Cortex of kidney (tissue), 1 donor: ENCODE measurements at places on chromosomes 1 and 21.

- DNase-seq, result no peak
Measured at GRCh38 chr1:153386500-153386901, 4.4 kb downstream of the S100A8 start.

DNA sequence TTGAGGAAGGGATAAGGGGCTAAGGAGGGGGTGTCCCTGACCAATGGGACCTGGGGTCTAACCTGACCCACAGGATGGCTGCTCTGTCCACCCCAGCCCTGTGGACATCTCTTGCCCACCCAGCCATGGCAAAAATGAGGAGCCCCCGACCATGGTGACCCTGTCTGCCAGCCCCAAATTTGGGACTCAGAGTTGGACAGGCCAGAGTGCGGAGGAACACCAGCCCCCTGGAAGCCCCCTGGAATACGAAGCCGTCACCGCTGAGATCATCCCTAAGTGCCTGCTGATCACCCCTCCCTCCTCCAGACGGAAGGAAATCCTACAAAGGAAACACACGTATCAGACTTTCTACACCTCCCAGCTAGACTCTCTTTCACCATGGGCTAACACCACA is 119.3 kb downstream of the SIK1 start:
- DNase-seq, result no peak

DNA sequence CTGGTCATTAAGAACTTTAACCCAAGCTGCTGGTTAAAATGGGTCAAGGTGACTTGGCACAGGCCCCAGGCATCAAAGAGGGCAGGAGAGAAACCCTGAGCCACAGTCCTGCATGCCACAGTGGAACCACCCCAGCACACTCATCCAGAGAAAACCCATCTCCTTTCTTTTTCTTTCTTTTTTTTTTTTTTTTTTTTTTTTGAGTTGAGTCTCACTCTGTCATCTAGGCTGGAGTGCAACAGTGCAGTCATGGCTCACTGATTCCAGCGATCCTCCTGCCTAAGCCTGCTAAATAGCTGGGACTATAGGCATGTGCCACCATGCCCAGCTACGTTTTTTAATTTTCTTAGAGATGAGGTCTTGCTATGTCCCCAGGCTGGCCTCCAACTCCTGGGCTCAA is 109.2 kb upstream of the RAB4A start:
- no peak for DNase-seq

- DNase-seq, result no peak
Measured at GRCh38 chr1:177799746-177800145, 170.1 kb downstream of the SEC16B start.

DNA sequence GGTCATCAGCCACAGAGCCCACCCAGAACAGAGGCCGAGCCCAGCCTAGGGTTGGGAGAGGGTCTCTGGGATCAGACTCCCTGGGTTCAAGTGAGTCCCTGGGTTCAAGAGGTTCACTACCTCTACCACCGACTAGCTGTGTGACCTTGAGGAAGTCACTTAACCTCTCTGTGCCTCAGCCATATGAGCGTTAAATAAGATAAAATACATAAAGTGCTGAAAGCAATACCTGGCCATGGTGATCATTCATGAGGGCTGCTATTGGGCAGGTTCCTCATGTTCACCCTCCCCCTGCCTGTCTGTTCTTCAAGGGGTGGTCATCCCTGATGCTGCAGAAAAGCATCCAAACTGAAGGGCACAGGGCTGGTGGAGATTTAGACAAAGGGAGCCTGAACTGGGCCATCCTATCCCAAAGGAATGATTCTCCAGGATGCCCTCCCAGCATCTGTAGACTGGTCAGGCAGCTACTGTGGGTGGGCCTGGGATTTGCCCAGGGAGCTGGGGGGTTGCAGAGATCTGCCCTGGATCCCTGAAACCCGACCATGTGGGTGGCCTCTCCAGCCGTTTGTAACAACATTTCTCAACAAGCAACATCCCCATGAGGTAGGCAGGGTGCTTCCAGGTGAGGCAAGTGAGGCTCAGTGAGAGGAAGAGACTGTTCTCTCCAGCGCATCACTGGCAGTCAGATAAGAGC is 196.6 kb downstream of the MATN1 start:
- no peak for DNase-seq

- no peak for DNase-seq
Measured at GRCh38 chr1:109295712-109296415, 10.9 kb downstream of the MYBPHL start.

- no peak for DNase-seq
Measured at GRCh38 chr1:24189528-24189927, 2.4 kb upstream of the IFNLR1 start.

GRCh38 chr1:64172458-64172983 is 30.9 kb upstream of the UBE2U start:
- no peak for DNase-seq

GRCh38 chr1:179129702-179130473 is 48.0 kb downstream of the TOR3A start:
- DNase-seq, result no peak

GRCh38 chr1:165259236-165259635 is 97.3 kb downstream of the LMX1A start:
- no peak for DNase-seq

DNA sequence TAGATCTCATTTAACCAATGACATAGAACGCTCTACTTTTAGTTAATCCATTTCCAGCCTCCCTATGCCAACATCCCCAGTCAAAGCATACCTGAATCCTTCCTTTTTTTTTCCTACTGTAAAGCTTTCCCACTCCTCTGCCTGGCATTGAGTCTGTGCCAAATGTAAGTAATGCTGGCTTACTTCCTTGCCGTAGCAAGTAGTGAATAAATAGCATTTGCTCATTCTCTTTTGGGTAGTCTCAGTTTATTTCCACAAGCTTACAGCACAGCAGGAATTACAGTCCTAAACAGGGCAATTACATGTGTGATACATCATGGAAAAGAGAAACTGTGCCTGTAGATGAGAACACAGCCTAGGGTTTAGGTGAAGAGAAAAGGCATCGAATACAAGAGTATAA is 352.6 kb upstream of the NEGR1 start:
- DNase-seq, result no peak

GRCh38 chr1:180150982-180151381 is 3.7 kb upstream of the QSOX1 start:
- no peak for DNase-seq

- DNase-seq, result no peak
Measured at GRCh38 chr1:201361652-201362504, 15.6 kb downstream of the TNNT2 start.

- DNase-seq, result no peak
Measured at GRCh38 chr1:116855191-116855619, 54.5 kb upstream of the PTGFRN start.

GRCh38 chr1:230381585-230381984 is 44.5 kb downstream of the PGBD5 start:
- DNase-seq, result no peak

DNA sequence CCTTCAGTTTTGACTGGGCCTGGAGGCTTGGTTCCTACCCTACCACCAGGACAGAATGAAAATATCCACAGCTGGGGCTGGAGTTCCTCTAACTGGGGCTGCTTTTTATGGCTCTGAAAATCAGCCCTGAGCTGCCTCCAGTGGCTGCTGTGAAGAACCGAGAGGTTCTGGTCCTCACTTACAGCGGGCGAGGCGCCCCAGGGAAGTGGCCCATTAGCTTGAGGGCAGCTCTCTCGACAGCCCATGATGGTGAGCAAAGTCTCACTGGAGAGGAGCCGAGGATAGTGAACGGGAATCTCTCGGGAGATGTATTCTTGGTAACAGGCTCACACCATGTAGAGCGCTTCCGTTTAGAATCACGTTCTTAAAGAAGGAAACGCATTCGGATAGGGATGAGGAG is 459.7 kb downstream of the KIF26B start:
- DNase-seq, result no peak

DNA sequence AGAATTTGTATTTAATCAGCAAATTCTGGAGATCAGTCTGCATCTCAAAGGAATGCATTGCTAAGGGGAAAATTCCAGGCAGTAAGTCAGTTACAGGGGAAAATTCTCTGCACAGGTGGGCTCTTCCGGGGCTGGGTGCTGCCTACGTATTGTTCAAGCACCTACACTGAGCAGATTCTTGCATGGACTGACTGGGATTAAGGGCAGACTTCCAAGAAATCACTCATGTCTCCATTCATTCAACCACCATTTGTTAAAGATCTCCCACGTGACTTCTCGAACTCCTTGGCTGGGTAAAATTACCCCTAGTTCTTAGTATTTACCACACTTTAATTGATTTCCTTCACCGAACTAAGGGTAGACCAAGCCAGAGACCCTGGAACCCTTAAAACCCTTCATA is 28.2 kb upstream of the KCNE1 start:
- DNase-seq, result no peak

GRCh38 chr1:204478921-204479320 is 15.7 kb downstream of the PIK3C2B start:
- no peak for DNase-seq

- DNase-seq, result no peak
Measured at GRCh38 chr1:194538453-194538852, 1352.0 kb upstream of the B3GALT2 start.

DNA sequence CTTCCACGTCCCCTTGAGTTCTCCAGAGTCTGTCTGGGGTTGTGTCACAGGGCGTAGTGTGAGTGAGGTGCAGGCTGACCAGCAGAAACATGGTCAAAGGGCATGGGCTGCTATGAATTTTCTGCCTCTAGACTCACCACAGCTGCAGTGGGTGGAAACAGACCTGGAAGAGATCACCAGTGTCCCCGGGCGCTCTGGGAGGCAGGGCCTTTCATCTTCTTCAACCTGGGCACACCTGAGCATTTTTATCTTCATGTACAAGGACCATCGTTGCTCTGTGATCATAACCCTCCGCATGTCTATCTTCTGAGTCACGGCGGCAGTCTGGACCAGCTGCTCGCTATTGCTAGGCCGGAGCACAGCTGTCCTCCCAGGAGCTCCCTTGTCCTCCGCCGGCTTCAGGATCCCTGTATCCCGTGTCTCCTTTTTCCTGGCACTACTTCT is 29.6 kb downstream of the DEGS1 start:
- DNase-seq, result no peak

DNA sequence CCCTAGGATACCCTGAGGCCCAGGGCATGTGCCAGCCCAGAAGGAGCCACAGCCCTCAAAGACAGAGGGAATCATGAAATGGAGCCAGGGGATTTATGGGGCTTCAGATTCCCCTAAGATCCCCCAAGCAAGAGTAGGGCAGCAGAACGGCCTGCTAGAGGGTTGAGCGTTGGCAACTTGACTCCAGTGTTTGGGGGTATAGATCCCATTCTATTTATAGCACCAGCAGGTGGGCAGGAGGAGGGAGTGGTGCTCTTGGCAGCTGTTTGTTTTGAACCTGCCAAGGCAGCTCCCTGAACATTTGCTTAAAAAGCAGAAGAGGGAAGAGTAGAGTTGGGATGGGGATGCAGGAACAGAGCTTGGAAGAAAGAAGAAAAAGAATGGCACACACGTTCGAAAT is 33.7 kb downstream of the GLUL start:
- no peak for DNase-seq

DNA sequence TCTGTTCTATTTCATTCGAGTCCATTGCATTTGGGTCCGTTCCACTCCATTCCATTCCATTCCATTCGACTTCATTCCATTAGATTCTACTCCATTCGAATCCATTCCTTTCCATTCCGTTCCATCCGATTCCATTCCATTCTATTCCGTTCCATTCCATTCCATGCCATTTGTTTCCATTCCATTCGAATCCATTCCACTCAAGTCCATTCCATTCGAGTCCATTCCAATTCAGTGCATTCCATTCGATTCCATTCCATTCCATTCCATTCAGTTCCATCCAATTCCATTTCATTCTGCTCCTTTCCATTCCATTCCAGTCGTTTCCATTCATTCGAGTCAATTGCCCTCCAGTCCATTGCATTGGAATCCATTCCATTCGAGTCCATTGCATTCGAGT is 2603.7 kb upstream of the TPTE start:
- DNase-seq, result no peak

GRCh38 chr1:98073823-98074222 is 153.0 kb upstream of the DPYD start:
- no peak for DNase-seq

GRCh38 chr1:210328032-210328745 is 513 bp upstream of the HHAT start:
- DNase-seq, result no peak

GRCh38 chr1:152141971-152142584 is 16.9 kb downstream of the RPTN start:
- DNase-seq, result no peak

DNA sequence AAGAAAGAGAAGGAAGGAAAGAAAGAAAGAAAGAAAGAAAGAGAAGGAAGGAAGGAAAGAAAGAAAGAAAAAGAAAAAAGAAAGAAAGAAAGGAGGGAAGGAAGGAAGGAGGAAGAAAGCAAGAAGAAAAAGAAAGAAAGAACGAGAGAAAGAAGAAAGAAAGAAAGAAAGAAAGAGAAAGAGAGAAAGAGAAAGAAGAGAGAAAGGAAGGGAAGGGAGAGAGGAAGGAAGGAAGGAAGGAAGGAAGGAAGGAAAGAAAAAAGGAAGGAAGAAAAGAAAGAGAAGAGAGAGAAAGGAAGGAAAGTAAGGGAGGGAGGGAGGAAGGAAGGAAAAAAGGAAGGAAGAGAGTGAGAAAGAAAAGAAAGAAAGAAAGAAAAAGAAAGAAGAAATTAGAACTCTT is 95.4 kb upstream of the ZNF281 start:
- DNase-seq, result no peak

DNA sequence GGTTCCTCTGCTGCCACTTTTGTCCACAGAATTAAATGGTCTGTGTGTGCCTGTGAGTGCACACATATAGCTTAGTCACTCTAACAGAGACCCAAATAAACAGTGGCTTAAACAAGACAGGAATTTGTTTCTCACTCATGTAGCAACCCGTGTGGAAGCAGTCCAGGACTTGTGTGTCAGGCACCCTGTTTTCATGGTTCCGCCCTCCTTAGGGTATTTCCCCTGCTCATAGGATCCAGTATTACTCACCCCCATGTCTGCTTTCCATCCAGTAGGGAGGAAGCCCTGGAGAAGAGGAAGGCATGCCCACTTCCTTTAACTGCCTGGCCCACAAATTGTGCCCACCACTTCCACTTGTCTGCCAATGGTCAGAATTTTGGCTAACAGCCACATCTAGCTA is 41.3 kb upstream of the TACSTD2 start:
- DNase-seq, result no peak

DNA sequence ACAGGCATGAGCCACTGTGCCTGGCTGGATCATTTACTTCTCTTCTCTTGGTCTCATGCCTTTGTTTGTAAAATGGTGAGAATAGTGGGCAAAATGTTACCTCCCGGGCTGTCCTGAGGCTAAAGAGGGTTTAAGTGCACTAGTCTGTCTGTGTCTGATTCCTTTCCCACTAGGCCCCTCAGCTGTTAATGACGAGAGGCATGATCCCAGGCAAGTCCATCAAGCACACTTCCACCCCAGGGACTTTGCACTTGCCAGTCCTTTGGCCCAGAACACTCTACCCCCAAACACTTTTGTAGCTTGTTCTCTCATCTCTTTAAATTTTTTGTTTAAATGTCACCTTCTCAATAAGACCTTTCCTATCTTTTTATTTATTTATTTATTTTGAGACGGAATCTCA is 13.8 kb upstream of the EPB41 start:
- DNase-seq, result no peak

DNA sequence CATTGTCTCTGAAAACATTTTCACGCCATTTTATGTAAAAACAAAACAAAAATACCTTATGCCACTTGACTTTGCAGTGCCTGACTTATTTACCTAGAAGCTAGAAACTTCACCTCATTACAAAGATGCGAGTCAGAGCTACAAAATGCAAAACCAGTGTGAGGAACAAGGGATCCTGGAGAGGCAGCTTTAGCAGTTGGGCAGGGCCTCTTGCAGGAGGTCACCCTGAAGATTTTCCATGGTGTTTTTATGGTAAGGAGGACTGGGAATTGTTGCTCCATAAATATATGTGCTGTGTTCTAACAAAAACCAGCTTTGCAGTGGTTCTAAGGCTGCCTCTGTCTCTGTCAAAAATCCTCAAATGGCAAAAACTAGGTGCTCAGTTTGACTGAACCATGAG is 36.4 kb upstream of the TARBP1 start:
- no peak for DNase-seq
